Renal cortex interstitium (tissue), 15 donors: ENCODE measurements at places on chromosomes 6 and 20.
A peak's percentile ranks its signal among the peaks of the same experiment; 100 is the strongest.

- DNase-seq, result no peak
These were observed 113.3 kb upstream of the SLC2A12 start for GRCh38 chr6:134165561-134166201.

DNA sequence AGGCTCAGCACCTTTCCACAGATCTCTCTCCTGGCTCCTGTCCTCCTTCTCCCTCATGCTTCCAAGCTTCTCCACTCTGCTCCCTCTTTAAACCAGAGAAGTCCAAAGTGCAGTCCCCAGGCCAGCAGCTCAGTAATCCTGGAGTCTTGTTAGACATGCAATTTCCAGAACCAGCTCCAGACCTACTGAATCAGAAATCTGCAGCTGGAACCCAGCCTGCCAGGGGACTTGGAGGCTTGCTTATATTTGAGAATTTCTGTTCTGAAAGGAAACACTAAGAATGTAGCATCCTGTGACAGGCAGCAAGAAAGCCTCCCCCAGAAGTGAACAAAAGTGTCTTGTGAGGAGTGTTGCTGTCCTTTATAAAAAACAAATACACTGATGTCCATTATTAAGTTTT is 438.1 kb downstream of the BCKDHB start:
- DNase-seq, result no peak

DNA sequence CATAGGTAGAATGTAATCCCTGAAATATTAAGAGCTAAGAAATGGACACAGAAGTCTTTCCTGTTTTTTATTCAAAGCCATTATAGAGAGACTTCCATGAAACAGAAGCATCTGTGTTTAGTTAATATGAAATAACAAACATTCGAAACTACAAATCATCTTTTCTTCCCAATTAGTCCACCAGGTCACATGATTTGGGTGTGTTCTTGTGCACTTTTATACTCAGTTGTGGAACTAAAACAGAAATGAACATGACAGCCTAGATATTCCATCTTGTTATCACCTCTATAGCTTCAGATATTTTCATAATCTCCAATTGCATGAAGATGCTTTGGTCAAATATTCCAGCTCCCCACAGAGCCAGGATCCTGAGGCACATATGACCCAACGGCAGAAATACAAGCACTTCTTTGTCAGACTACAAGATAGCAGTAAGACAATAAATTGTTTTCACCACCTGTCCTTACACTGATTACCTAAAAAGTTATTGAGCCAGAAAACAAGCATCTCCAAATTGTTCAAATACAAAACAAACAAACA is 116.8 kb upstream of the BEND6 start:
- DNase-seq, result no peak

GRCh38 chr20:1831096-1831495 is 64.1 kb upstream of the SIRPA start:
- DNase-seq, result no peak

- DNase-seq, result no peak
These were observed 72.3 kb downstream of the OR2B2 start for GRCh38 chr6:27839626-27840475.

GRCh38 chr6:3405679-3406078 is 51.2 kb downstream of the SLC22A23 start:
- DNase-seq, result no peak

DNA sequence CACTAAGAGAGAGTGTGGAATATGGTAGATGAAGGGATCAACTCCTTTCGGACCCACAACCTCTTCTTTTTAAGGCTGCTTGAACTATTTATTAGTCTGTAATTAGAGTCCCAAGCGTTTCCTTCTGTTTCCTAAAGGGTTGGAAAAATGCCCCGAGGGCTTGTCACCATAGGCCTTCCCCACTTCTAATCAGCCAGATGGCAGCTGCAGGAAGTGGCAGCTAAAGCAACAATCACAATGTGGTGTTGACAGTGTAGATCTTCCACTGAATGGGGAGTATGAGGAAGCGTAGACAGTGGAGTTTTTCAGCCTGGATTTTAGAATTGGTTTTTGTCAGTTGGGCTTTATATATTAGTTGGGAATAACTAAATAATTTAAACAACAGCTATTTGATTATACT is 40.6 kb downstream of the SLC35D3 start:
- no peak for DNase-seq

- no peak for DNase-seq
These were observed 177.0 kb downstream of the TTLL2 start for GRCh38 chr6:167501831-167502385.

DNA sequence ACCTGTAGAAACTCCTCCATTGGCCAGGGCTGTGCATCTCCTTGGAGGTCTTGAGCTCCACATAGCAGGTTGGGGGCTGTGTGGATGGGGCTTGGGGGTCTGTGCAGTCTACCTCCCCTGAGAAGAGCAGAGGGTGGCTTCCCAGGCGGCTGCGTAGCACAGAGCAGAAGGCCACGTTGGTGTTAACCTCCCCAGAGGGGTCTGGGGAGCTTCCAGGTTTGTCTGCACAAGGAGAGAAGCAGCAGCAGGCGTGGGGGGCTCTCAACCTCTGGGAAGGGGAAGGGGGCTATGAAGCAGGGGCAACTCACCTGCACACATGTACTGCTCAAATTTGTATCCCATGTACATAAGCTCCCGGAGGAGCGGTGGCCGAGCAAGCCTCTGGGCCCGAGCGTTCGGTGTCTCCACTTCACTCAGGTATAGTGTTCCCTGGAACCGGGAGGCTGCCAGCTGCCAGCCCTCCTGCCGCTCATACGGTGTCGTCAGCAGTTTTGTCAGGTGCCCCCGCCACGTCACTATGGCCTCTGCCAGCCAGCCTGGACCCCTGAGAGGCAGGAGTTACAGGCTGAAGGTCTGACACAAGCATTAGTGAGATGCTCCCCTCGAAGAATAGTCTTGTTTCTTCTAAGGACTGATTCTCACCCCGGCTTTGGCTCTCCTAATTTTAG is 1.2 kb downstream of the DXO start:
- no peak for DNase-seq

GRCh38 chr6:3036861-3037637 is 31.2 kb upstream of the RIPK1 start:
- no peak for DNase-seq

DNA sequence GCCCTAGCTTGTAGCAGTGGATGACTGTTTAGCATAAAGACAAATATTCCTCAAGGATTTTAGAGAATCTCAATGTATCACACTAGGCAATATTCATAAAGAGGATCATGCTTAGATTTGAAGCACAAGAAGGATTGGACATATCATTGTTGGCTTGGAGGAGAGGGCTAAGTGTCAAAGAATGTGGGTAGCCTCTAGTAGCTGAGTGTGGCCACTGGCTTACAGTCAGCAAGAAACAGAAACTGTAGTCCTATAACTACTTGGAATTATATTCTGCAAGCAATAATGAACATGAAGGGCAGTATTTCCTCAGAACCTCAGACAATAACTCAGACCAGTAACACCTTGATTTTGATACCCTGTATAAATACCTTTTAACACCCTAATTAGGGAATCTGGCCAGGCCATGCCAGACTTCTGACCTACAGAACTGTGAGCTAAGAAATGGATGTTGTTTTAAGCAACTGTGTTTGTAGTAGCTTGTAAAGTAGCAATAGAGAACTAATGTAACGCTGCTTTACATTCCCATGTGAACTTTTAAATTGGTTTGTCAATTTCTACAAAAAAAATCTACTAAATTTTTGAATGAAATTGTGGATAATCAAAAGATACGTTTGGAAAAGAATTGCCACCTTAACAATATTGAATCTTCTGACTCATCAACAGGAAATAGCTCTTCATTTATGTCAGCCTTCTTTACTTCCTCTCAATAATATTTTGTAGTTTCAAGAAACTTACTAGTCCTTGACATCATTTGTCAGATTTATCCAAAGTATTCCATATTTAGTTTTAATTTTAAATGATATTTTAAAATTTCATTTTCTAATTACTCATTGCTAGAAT is 65.2 kb upstream of the RSPO3 start:
- no peak for DNase-seq

DNA sequence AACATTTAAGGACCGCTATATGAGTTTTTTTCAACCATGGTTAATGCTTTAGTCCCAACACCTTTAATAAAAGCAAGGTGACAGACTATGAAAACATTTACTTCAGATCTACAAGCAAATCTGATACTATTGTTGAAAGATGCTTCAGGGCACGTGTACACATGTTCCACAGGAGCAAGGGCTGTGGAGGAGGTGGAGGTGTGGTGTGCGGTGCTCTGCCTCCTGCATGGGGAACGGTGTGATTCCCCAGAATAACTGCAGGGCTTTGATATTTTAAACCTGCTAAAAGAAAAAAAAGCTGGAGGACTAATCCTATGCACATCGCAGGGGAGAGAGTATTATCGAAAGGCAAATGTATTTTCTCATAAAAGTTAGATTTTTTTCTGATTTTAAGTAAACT is 188.1 kb upstream of the CEP162 start:
- DNase-seq, result no peak

GRCh38 chr20:38152621-38153221 is 12.3 kb downstream of the TGM2 start:
- DNase-seq, result peak; percentile 78

- DNase-seq, result no peak
These were observed 140.0 kb downstream of the ERMARD start for GRCh38 chr6:169891421-169891820.

DNA sequence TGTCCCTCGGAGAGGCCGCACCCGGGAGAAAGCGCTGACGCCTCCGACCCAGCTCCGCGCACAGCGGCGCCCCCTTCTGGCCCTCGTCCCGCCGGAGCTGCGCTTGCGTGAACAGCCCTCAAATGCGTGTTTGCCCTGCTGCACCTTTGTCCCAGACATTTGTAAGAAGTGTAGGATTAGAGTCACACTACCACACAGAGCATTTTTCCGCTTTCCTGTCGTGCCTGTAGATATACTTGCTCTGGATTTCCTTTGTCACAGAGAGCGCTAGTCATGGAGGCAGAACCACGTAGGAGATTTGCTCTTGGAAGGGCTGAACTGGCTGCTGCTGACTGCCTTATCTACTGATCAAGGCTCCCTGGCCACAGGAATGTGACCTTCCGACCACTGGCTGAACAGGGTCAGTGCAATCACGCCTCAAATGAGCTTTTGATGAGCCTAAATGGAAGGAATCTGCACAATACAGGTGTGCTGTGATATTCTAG is 62.3 kb downstream of the PAX1 start:
- no peak for DNase-seq

DNA sequence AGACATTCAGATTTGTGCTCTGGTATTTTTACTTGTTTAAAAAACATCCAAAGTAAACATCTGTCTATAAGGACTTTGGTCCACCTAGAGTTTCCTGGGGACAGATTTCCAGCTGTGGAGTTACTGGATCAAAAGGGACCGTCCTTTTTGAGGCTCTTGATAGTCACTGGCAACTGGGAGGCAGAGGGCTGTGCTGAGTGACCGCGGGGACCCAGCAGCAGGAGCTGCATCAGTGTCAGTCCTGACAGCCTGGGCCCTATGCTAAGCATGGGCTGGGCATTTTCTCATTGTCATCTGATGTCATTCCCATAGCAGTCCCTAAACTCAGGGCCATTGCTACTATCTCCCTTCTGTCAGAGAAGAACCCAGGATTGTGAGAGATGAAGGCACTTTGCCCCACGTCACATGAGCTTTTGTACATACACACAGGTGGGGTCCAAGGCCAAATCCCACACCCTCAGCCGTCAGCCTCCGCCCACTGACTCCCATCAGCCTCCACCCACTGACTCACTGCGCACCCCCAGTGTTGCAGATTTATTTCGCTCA is 293.8 kb downstream of the TAF4 start:
- DNase-seq, result no peak

GRCh38 chr6:142918339-142919042 is 26.5 kb downstream of the HIVEP2 start:
- DNase-seq, result peak; percentile 24

- DNase-seq, result no peak
These were observed 172.9 kb downstream of the MCHR2 start for GRCh38 chr6:99821164-99821563.

GRCh38 chr20:5146871-5147592 is 20.2 kb downstream of the CDS2 start:
- no peak for DNase-seq

DNA sequence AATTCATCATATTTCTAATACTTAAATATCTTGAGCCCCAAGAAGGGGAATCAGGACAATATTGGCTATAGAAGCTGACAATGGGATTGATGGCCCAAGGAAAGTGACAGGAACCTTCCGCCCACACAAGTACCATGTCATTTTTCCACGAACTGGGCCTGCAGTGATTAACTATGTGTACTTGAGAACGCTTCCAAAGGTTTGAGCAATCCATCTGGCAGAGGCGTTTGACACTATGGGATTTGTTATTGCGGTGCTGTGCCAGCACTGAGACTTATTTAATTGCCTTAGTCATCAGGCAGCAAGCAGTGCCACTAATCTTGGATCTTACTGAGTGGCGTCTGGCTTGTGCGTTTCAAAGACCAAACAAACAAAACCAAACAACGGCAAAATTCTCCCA is 135.6 kb upstream of the UST start:
- DNase-seq, result no peak

DNA sequence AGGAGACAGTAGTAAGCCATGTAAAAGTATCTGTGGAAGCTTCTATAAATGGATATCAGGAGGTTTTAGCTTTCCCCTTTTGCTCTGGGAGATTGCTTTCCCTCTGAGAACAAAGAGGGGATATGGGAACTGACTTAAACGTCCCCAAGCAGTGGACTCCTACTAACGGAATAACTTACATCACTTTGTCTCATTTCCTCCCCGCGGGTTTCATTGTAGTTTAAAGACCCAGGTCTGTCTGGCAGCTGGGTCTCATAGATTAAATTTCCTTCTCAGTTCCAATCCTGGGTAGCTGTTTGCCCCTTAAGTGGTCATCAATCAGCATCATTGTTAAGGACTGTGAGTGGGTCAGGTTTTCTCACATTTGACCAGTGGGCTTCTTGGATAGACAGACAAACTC is 68.7 kb downstream of the PLAGL1 start:
- DNase-seq, result no peak

- no peak for DNase-seq
These were observed 1.7 kb upstream of the HSD17B8 start for GRCh38 chr6:33202799-33203198.

GRCh38 chr20:51189814-51190782 is 167.2 kb upstream of the KCNG1 start:
- no peak for DNase-seq

- DNase-seq, result no peak
These were observed 3.0 kb upstream of the HTR1E start for GRCh38 chr6:86934365-86934764.

DNA sequence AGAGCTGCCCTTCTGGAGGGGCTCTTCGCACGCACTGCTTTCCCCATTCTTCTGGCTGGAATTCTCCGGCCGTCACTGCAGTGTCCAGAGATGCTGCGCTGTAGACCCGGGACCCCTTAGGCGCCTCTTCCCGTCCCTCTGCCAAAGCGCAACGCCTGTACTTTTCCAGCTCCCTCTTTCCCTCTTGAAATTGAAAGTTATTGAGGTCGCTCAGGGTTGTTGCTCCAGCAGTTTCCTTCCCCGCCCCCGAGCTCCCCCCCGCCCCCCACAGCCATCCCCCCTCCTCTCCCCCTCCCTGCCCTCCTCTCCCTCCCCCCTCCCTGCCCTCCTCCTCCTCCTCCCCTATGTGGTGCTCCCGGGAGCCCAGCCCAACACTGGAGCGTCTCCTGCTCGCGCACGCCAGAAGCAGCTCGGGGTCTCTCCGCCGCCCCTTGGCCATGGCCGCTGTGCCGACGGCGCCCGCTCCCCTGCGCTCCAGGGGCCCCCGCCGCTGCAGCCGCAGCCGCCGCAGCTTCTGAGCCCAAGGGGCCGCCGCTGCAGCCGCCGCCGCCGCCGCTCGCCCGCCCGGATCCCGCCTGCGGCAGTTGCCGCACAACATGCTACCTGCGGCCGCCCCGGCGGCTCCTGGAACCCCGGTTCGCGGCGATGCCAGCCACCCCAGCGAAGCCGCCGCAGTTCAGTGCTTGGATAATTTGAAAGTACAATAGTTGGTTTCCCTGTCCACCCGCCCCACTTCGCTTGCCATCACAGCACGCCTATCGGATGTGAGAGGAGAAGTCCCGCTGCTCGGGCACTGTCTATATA is at the start of gene RSPO3:
RSPO3 (plus strand) TSS at position 374 of the 804 bp plus-strand sequence. CDS start 522 bp downstream, outside the sequence.
- peak; percentile 49 for DNase-seq
